ENCODE measurements at places on chromosomes 2 and 18.

- DNase-seq = no peak
These were observed 31.2 kb downstream of the ALPK2 start for GRCh38 chr18:58597649-58598048.

DNA sequence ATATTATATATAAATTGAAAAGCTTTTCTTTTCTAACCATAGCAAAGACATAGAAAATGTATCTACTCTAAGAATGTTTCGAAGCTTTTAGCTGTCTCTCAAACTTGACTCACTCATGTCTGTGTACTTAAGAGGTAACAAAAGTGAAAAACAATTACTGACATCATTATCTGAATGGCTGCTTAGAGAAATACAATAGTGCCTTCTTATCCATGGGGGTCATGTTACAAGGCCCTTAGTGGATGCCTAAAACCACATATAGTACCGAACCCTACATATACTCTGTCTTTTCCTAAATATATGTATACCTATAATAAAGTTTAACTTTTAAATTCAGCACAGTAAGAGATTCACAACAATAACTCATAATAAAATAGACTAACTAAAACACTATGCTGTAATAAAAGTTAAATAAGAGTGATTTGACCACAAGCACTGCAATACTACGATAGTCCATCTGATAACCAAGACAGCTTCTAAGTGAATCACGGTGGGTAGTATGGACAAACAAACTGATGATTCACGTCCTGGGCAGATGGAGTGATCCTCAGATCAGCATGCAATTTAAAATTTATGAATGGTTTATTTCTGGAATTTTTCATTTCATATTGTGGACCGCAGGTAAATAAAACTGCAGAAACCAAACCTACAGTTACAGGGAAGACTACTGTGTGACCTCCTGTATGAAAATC lies 246.2 kb downstream of the XIRP2 start:
- no peak for DNase-seq

DNA sequence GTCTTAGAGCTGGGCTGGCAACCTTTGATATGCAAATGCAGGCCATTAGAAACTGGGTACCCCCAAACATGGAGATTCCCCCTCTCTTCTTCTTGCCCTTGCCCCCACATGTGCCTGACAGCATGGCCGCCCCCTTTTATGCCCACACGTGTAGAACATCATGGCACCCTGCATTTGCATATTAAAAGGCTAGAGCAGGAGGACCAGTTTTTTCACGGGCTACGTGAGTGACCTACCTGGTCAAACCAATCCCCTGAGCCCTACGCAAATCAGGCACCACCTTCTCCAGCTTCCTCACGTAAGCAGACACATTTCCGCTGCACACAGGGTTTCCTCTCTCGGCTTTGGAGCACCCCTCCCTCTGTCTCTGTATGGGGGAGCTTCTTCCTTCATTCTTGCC lies 110.9 kb upstream of the COPS8 start:
- no peak for DNase-seq

DNA sequence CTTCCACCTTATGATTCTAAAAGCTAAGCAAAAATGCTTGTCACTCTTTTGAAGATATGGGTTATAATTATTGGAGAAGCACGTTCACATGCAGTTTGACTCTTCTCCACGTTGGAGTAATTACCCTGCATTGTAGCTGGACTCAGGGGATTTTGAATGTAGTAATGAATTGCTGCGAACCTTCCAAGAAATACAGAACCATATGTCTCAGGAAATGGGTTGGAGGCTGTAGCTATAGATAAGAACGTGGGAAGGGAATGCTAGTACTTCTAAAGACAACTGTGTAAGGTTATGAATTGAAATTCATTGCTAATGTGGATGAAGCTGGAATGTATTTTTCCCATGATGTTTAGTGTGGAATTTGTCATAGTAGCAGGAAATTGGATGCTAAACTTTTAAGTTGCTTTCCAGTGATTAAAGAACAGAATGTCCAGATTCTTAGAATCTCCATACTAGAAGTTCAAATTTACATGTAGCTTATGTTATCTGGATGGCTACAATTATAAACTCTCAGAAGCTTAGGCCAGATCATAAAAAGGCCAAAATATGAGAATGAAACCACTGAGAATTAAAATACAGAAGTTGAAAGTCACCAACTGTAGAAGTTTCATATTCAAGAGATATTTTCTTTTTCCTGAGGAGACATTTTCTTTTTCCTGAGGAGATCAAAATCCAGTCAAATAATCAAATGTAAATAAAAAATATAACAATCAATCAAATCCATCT lies 27.3 kb upstream of the SPOPL start:
- DNase-seq = no peak

DNA sequence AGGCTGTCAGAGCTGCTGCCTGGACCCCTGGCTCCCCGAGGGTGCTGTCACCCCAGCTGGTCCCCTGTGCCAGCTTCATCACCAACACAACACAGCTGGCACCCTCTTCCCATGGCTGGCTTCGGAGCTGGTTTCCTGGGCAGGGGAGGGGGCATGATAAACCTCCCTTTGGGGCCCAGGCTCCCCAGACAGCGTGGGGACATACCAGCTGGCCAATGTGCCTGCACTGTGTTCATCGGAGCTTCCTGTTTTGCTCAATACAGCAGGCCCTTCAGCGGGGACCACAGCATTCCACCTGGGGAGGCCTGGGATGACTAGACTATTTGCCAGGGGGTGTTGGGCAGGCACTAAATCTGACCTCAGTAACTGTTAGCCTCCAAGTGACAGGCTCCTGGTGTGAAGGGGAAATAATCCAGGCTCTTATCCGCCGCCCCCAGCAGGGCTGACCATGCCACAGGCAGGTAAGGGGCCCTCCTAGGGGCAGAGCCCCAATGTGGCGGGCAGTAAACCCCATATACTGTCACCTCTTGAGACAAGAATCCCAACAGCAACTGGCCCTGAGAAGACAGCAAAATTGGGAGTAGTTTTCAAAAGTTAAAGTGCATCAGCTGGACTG lies 44.6 kb downstream of the EMX1 start:
- no peak for DNase-seq

DNA sequence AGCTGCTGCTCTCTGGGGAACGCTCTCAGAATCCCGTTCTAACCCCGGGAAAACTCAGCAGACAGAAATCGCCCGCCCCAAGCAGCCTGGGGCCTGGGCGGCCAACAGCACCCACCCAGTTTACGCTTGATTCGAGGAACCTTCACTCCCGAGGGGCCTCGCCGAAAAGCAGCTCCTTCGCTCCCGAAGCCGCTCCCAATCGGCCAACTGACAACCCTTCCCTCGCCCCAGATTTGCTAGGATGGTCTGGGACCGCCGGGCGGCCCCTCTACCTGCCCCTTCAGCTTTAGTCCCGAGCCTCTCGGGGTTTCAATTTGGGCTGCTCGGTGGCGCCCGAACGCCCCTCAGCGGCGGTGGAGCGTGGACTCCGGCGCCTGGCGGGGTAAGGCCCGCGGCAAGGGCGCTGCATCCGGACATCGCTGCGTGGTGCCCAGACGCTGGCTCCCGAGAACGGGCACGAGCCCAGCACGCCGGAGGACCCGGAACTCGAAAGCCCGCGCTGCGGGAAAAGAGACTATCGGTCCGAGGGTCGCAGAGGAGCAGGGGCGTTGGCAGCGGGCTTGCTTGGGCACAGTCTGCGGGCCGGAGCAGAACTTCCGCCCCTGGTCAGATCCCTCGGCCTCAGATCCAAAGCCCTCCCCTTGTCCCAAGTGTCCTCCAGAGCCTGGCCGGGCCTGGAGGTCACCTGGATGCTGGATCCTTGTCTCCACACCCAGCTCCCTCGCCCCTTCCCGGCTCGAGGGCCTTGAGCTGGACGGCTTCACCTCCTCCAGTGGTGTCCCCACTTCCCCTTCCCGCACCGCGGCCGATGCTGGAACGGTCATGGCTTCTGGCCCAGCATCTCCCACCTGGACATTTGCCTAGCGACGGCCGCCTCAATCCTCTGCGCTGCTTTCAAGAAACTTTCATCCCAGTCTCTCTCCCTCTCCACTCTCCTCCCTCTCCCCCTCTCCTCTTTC lies 3.0 kb upstream of the OTX1 start:
- no peak for DNase-seq

GRCh38 chr2:8481463-8482009 lies 200.3 kb upstream of the ID2 start:
- DNase-seq = no peak

DNA sequence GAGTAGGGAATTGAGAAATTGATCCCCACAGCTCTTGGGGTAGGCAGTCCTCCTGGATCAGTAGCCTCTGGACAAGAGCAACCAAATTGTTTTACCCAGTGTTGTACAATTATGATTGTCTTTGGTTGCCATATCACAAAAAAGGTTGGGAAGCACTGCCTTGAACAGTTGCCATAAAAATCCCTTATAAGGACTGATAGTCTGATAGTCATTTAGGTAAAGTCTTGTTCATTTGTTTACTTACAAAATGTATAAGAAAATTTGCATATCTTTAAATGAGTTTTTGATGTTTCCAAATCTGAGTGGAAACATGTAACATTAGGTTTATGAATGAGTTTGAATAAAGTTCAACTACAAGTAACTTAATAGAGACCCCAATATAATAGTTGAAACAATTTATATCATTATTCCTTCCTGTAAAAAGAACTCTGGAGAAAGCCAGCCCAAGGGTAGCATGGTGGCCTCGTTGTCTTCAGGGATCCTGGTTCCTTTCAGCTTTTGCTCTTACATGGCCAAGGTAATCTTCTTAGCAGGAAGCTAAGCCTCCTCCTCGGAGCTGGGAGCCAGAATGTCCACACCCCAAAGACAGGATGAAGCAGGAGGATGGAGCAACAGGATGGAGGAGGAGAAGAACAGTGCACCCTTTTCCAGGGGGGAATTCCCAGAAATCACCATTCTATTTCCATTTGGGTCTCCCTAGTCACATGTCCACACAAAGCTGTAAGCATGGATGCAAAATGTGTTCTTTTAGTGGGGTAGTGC lies 35.7 kb upstream of the NEMP2 start:
- DNase-seq = no peak

DNA sequence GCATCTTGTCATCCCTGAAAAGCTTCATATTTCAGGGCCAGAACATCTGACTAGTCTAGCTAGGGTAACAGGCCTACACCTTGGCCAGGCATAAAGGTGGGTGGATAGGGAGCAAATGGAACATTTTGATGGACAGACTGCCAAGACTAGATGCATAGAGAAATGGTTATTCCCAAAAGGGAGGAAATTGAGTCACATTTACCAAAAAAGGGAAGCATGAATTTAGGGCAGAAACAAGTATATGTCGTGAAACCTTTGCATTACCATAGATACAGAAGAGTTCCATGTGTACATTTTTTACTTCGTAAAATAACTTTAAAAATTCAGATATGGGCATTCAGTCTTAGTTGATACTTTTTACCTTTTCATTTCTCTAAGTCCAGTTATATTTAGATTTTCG lies 101.3 kb upstream of the ZEB2 start:
- no peak for DNase-seq

DNA sequence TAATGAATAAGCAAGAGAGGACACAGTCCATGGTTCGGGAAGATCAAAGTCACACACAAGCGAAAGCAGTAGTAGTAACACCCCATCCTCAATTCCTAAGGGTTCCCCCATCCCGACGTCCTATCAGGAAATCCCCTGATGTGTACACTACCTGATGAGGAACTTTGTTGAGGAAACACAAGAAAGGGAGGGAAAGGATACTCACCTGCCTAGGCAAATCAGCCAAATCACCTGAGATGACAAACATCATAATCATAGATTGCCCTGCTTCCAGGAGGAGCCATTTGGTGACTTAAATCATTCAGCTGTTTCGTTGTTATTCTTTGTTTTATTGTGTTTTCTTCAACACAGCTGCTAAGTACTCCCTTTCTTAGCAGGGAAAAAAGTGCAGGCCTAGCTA lies 55.5 kb upstream of the SPOPL start:
- no peak for DNase-seq

GRCh38 chr2:46520130-46520711 lies 40.9 kb downstream of the TMEM247 start:
- peak; percentile 80 for DNase-seq

GRCh38 chr18:62206593-62206992 lies 19.5 kb downstream of the RELCH start:
- no peak for DNase-seq

- no peak for DNase-seq
These were observed 45.3 kb downstream of the BIRC6 start for GRCh38 chr2:32402091-32402490.

GRCh38 chr2:136072621-136073020 lies 45.3 kb downstream of the CXCR4 start:
- DNase-seq = no peak

- DNase-seq = no peak
These were observed 183.6 kb upstream of the DLGAP1 start for GRCh38 chr18:4638680-4639079.

DNA sequence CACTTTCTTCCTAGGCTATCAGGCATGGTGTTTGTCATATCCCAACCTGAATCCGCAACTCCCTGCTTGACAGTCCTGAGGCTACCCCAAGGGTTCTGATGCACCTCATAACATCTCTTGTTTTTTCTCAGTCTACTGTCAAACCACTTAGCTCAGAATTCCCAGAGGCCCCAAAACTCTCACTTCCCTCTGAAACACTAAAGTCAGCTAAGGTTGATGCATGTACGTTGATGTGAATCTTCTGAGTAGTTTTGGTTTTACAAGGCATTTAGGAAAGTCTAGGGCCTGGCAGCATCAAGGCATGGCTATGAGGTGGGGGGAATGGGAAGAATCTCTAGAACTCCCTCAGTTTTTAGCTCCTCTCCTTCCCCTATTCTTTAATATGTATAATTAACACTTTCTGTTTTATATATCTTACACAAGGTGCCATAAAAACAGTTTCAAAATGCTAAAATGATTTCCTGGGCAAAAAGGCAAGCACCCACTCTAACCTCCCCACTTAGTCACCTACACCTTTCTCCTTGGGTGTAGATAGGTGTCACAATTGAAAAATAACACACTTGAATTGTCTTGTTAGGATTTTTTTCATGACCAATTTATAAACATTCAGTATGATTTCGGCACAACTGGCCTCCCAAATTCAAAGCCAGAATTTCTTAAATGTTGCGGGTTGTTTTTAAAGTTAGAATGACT lies 71.4 kb upstream of the TANK start:
- no peak for DNase-seq

DNA sequence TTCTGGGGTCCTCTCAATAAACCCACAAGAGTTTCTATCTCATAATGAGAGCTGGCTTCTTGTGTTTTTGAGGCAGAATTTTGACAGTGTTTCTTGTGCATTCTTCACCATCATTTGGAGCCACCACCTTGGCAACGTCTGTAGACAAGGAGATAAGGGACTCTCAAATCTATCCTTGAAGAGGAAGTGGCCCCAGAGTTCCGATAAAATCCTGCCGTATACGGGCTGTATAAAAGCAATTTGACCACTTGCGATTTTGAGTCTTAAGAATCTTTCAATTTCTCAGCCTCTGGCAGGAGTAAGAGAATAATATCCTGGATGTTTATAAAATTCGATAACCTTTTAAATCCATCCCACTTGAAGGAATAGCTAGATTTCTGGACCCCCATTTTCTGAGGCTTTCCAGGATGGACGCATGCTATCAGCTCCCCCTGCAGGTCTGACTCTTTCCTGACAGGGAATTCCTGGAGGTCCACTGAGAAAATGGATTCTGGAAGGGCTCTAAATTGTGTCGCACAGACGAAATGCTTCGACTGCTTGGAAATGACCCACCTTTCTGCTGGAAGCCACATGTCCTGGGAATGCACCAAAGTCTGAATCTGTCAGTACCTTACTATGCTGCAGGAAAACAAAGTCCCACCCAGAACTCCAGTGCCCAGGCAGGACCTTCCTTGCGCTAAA lies 54.1 kb downstream of the E2F6 start:
- DNase-seq = peak; percentile 76

- no peak for DNase-seq
These were observed 16.9 kb downstream of the NBAS start for GRCh38 chr2:15544227-15544626.

- DNase-seq = no peak
These were observed 68.7 kb downstream of the ASB1 start for GRCh38 chr2:238495422-238495821.

GRCh38 chr18:76306685-76307292 lies 188.3 kb downstream of the ZNF516 start:
- DNase-seq = no peak
